ENCODE measurements at places on chromosomes 2 and 18.

- DNase-seq = no peak
Observed at GRCh38 chr2:111225856-111226255, 105.1 kb downstream of the BCL2L11 start.

GRCh38 chr2:84865181-84865783 is 15.6 kb downstream of the TRABD2A start:
- no peak for DNase-seq

DNA sequence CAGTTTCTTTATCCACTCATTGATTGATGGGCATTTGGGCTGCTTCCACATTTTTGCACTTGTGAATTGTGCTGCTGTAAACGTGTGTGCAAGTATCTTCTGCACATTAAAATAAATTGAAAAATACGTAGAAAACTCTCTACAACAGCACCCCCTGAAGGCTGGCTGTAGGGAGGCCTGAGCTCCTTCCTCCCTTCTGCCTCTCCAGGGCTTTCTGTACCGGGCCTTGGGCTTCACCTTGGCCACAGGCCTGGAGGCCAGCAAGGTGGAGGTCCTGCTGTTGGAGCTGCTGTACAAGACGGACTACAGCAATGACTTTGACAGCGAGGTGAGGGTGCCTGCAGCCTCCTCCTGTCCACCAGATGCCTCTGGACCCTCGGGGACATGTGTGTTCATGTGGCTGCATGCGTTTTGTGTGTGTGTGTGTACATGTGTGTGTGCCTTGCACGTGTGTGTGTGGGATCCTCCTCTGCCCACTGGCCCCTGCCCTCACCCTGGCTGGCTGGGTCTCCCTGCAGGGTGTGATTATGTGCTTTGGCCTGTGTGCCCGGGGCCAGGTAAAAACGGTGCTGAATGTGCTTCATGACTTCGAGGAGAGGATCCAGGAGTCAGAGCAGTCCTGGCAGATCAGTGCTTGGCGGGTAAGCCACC is 29.2 kb downstream of the MROH2A start:
- DNase-seq = no peak

DNA sequence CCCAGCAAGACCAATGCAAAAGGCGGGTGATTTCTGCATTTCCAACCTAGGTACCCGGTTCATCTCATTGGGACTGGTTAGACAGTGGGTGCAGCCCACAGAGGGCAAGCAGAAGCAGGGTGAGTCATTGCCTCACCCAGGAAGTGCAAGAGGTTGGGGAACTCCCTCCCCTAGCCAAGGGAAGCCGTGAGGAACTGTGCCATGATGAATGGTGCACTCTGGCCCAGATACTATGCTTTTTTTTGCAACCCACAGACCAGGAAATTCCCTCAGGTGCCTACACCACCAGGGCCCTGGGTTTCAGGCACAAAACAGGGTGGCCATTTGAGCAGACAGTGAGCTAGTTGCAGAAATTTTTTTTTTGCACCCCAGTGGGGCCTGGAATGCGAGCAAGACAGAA is 662.6 kb upstream of the ACVR2A start:
- DNase-seq = no peak

- DNase-seq = no peak
Observed at GRCh38 chr2:42736598-42737322, 27.2 kb downstream of the OXER1 start.

GRCh38 chr2:136492901-136493300 is 272.4 kb upstream of the THSD7B start:
- no peak for DNase-seq

GRCh38 chr2:176146645-176147044 is 4.7 kb upstream of the HOXD4 start:
- no peak for DNase-seq

GRCh38 chr2:134943540-134943939 is 24.9 kb downstream of the CCNT2 start:
- peak; percentile 11 for DNase-seq

DNA sequence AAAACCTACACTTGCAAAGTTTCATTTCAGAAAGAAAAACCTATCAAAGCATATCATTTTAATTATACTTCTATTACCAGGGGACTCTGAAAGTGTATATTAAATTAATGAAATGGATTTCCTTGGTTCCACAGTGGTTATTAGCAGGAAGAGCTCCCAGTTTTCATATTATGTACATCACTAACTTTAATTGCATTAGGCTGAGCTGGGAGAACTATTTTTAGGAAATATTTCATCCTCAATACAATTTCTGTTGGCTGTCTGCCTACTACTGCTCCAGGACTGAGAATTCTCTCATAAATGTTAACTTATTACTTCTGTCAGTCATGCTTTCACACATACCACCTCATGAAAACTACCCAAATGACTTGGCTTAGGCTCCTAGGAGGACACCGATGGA is 301.4 kb downstream of the CMPK2 start:
- no peak for DNase-seq

DNA sequence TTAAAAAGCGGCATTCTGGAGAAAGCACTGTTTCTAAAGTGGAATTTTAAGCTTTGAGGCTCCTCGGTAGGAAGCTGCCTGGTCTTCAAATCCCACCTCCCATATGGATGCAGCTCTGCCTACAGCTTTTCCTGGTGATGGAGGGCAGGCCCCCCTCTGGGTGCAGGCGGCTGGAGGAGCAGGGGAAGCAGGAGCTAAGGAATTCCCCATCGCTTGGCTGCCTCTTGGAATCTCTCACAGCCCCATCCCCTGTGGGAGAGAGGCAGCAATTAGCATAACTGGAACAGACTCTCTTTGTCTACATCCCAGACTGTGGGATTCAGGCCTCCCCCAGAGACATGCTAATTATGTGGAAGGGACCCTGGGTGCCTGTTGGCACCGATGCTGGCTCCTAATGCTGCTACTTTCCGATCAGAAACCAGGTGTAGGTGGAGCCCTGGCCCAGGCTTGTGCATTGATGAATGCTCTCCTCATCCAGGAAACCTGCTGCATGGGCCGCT is 51.3 kb downstream of the LIPG start:
- DNase-seq = no peak

GRCh38 chr2:5691221-5691984 is 781 bp upstream of the SOX11 start:
- DNase-seq = no peak

DNA sequence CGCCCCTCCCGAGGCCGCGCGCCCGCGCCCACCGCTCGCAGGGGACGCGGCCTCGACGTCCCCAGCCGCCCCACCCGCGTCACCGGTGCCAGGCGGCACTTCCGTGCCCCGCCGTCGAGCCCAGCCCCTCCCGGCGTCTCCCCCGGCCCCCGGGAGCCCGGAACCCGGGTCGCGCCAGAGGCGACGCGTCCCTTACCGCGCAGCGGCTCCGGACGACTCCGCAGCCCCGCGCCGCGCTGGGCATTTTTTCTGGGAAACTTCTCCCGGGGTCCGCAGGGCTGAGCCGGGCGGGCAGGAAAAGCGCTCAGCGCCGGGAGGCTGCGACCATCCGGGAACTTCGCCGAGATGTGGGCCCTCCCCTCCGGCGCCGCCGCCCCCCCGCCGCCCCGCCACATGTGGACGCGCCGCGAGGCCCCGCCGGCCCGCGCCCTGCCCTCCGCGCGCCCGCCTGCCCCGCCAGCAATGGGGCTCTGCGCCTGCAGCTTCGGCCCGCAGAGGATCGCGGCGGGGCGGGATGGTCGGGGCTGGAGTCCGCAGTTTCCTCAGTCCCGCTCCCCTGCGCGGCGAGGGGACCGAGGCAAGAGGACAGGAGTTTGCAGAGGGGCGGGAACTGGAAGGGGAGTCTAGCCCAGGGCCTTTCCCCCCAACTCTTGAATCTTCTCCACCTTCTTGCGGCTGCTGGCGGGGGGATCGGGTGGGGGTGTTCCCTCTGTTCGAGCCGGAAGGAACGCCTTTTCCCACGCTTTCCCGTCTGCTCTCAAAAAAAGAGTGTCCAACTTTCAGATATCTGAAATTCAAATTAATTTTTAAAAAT is 81.5 kb downstream of the CHRNA1 start:
- DNase-seq = peak; percentile 19

GRCh38 chr2:139556789-139557188 is 776.6 kb upstream of the NXPH2 start:
- DNase-seq = no peak

DNA sequence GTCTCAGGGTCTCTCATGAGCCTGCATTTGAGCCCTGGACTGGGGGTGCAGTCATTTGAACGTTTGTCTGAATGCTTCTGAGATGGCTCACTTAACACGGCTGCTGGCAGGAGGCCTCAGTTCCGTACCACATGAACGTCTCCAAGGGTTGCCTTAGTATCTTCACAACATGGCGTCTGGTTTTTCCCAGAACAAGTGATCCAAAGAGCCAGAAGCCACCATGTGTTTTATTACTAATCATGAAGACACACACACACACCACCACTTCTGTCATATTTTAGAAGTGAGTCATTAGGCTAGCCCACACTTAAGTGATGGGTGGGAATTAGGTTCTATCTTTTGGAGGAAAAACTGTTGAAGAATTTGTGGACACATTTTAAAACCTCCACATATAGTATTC is 15.0 kb upstream of the MYO1B start:
- DNase-seq = no peak

DNA sequence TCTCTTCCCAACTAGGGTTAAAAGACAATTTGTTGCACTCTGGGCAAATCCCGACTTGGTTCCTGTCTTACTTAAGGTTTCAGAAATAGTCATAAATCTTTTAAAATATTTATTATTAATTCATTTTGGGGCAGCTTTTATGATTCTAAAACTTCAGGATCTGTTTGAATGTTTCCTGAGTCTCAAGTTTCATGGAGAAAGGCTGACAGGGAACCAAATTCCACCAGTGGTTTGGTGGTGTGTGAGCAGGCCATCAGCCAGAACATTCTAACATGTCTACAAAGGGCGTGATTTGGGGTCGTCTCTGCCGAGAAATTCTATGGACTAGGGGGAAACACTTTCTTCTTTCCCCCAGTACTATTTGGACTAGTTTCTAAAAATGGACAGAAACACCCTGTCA is 366.4 kb downstream of the ZNF521 start:
- no peak for DNase-seq

DNA sequence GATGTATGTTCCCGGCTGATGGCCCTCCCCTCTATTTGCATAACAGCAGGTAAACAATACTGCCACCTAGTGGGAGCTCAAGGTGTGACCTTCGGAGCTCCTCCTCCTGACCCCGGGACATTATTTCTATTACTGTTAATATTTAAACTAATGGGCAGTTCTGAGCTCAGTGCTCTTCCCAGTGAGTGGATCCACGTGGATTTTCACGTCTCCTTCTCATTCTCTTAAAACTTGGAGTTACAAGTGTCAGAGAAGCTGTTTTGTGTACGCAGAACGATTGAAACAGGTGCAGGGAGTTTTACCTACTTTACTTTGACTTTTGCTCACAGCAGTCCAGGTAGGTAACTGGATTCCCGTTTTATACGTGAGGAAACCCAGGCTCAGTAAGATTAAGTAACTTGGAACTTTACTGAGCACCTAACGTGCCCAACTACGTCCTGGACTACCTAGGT is 127.3 kb downstream of the PRKCE start:
- DNase-seq = peak; percentile 10

DNA sequence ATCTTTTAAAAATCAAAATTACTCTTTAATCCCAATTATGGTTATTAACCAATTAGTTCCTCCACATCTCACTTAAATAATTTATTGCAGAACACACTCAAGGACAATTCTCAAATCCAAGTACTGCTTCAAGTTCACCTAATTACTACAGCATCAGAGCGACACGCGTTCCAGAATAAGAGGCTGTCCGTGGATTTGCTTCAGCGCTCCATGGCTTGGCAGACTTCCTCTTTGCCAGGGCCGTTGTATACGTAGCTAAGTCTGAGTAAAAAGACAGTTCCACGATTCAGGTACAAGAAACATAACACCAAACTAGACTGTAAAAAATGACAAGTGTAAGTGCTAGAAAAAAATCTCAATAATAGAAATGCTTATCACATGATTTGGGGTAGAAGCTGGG is 153.2 kb upstream of the MYT1L start:
- DNase-seq = no peak

DNA sequence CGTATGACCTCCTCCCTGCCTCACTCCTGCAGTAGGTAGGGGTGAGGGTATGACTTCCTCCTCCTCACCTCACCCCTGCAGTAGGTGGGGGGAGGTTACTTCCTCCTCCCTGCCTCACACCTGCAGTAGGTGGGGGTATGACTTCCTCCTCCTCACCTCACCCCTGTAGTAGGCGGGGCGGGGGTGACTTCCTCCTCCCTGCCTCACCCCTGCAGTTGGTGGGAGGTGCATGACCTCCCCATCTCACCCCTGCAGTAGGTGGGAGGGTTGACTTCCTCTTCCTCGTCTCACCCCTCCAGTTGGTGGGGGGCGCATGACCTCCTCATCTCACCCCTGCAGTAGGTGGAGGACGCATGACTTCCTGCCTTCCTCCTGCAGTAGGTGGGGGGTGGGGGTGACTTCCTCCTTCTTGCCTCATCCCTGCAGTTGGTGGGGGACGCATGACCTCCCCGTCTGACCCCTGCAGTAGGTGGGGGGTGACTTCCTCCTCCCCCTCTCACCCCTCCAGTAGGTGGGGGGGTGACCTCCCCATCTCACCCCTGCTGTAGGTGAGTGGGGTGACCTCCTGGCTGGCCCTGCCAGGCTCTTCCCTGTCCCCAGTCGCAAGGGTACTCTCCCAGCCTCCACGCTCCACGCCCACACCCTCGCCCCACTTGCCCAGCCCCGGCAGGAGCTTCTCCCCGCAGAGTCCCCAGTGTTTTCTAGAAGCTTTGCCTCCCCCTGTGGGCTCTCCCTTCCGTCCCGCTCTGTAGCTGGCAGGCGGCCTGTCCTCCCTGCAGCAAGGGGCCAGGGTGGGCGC is 39.3 kb downstream of the TSHZ1 start:
- DNase-seq = no peak

DNA sequence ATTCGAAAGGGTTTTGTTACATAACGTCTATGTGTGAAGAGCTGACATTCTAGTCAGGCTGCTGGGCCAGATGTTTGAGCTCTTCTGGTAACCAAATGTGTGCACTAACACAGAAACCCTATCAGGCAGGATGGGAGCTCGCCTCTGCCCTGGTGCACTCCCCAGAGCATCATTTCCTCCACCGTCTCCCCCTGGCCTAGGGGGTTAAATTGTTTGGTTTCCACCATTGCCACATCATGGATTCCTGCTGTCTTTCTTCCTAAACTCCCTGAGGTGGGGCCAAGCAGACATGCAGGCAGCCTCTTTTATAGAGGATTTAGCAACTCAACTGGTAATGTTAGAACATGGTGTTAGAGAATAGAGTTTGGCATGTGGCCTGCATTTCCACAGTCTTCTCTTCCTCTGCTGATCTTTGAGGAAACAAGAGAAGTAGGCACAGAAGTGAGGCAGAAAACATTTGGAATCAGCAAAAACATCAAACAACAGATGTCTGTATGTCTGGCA is 87.3 kb downstream of the ANTXR1 start:
- no peak for DNase-seq

Data from GF-D8 (cell line).